ENCODE measurements at places on chromosomes 6 and 20. TPM values are rescaled to one million over a fixed set of nuclear protein-coding genes. Genes with fewer than 3 reads are reported as not detected.

DNA sequence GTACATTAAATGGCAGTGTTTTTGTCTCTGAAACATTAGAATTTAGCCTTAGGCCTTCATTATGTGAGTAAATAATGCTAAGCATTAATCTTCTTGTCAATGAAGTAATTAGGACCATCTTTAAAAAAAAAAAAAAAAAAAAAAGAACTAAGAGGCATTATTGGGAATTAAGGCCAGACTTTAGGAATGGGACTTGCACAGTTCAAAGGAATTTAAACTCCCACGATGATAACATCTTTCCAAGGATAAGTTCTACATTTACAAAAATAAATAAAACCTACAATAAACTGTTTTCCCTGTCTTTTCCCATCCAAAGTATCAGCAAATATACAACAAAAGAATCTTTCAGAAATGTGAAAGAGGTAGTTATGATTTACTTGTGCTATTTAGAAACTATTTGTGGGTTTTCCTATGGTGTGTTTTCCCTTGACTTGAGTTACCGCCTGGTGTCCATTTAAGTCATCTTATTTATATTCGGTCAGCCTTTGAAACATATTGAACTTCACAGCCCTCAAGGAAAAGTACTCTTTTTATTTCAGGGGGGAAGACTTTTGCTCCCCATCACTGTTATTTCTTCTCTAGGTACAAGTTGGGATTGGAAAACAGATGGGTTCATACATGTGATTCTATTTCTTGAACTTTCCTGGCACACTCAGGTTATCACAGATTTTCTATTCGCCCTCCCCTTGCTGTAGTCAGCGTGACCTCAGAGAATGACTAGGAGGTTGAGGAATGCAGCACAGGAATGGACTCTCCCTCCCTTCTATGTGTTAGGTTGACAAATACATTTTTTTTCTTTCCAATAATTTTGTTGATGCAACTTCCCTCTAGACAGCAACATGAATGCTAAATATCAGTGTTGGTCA, 13.6 kb downstream of the STMND1 start:
- peak; percentile 76 for DNase-seq

DNA sequence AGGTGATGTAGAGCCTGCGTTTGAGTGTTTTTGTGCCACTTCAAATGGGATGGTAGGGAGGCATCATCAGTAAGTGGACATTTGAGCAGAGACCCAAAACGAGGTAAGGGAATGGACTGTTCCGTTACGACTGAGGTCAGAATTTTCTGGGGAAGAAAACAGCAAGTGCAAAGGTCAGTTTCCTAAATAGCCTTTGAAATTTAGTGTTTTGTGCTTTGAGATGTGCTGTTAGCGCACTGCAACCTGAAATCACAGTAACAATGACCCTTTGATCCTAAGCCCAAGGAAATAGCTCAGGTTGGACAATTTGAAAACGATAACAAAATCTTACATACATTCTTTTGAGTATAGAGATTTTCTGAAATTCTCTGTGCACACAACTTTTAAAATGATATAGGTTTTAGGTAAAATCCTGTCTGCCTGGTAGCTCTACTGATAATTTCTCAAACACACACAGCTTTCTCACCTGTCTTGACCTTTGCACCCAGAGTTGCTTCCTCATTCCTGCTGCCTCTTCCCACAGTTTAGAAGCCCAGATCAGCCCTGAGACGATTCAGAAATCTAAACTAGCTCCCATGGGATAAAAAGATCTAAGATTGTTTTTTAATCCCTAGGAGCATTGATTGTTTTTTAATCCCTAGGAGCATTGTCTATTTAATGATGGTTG, 22.1 kb downstream of the DCBLD1 start:
- no peak for DNase-seq

DNA sequence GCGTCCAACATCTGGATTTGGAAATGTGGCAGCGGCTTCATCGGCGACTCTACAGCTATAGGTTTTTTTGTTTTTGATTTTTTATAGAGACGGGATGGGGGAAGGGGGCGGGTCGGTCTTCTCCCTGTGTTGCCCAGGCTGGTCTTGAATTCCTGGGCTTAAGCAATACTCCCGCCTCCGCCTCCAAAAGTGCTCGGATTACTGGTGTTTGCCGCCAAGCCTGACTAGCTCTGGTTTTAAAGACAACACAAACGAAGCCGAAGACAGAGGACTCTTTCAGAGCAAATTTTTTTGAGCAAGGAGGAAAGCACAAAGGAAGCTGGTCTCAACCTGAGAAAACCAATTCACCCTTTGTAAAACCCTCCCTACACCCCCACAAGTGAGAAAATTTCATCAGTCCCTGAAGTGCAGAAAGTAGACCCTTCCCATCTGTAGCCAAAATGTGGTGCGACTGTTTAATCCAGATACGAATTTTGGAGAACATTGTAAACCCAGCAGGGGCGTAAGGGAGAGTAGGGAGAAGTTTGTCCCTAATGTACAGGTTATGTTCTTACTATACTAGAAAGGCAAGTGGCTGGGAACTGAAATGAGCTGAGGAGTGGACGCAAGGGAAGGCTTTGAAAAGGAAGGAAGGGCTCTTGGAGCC, 185.9 kb downstream of the TRIM27 start:
- no peak for DNase-seq

- no peak for DNase-seq
These were observed 2.9 kb upstream of the CALHM5 start for GRCh38 chr6:116508527-116508926.

DNA sequence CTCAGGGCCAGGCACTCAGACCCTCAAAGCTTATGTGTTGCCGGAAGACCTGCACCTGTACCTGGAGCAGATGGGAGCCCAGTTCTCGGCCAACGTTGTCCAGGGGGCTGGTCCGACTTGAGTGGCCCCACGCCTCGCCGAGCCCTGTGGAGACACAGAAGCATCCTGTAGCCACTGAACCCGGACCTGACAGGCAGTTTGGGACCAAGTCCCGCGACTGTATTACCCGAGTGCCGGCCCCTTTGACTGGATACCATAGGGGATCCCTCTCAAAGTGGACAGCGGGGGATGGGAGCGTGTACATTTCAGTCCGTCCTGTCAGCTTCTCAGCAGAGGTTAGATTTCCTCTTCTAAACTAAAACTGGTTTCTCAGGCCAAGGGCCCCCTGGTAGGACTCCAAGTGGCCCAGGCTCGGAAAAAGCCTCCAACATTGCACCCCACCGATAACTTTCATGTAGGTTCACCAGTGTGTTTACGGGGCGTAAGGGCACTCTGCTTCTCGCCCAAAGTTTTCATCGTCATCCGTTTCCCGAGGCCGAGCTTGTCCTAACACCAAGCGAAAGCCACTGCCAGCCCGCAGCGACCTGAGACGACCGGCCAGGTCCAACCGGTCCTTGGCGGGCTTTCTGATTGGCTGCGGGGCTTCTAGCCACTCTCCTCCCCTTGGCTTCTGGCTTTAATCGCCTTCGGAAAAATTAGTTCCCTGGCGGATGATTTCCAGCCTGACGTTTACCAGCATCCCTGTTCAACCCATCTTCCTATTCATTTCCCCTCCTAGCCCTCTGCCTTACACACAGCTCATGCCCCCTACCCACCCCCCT, 10.8 kb downstream of the SIM1 start:
- no peak for DNase-seq

NKX2-2 gene
- 5.7 TPM for total RNA-seq

PPP1R16B gene
- 0.03 TPM for total RNA-seq

DNA sequence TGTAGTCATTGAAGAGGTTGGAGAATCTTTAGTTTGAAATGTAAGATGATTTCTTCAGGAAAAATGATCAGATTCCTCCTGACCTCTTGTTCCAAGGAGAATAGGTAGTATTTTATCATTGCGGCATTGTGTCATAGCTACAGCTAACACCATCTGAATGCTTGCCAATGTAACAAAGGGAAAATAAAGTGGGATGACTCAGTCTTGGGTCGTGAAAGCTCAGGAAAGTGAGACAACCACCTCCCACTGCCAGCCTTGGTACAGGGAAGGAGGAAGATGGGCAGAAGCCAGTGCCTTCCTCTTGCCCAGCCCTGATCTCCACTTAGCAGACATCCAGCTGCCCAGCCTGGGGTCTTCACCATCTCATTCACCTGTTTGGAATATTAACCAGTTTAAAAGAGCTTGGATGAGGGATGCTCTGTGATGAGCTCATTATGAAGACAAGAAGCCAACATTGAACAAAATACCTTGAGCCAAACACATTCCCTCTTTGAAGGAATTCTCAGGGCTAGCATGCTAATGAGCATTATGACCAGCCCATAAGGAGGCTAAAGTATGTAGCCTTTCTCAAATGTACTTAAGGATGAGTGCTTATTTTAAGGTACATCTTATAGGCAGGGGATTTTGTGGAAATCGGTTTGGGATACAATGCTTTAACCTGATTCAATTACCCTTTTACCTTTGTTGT, 40.0 kb upstream of the APCDD1L start:
- DNase-seq: peak; percentile 65

DNA sequence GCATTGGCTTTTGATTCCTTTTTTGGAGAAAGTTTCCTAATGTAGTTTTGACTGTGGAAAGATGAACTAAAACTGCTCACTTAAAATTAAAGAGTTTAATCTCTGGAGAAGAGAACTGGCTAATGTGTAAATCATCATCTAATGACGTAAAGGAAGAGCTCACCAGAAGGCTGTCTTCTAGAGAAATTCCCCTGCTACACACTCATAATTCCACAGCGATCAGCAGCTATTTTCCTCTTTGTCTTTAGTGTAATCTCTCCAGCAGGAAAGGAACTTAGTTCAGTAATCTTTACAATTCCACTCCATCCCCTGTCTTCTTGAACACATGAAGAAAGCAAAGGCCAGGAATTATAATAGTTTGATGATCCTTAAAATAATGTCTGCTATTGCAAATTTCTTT, 15.8 kb downstream of the SPTLC3 start:
- no peak for DNase-seq

GRCh38 chr6:79842376-79843040, 104.8 kb downstream of the ELOVL4 start:
- DNase-seq: no peak

KIFC1 gene
- total RNA-seq: 120 TPM

DNA sequence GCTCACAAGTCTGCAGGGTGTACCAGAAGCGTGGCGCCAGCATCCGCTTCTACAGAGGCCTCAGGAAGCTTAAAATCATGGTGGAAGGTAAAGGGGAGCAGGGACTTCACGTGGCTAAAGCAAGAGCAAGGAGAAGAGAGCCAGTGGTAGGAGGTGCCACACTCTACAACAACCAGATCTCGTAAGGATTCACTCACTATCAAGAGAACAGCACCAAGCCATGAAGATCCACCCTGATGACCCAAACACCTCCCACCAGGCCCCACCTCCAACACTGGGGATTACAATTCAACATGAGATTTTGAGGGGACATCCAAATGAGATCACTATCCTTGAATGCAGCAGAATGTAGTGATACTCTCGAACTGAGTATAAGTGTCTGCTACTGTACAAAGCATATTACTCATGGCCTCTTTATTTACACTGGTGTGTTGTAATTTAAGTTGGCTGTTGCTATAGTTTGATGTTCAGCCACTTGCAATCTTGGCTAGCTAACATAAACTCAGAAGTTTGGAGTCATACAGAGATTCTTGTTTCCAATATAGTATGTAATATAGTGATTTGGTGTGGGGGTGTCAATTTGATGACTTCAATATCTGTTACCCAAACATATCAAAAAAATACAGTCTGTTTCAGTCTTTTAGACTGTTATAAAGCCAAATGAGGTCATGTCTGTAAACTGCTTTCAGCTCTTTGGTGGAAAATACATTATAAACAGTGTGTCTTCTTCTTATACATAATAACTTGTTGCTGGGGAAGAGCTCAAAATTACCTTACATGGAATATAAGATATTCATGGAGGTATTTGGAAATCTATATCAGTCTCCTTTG, 39.4 kb upstream of the MYLIP start:
- DNase-seq: no peak

DNA sequence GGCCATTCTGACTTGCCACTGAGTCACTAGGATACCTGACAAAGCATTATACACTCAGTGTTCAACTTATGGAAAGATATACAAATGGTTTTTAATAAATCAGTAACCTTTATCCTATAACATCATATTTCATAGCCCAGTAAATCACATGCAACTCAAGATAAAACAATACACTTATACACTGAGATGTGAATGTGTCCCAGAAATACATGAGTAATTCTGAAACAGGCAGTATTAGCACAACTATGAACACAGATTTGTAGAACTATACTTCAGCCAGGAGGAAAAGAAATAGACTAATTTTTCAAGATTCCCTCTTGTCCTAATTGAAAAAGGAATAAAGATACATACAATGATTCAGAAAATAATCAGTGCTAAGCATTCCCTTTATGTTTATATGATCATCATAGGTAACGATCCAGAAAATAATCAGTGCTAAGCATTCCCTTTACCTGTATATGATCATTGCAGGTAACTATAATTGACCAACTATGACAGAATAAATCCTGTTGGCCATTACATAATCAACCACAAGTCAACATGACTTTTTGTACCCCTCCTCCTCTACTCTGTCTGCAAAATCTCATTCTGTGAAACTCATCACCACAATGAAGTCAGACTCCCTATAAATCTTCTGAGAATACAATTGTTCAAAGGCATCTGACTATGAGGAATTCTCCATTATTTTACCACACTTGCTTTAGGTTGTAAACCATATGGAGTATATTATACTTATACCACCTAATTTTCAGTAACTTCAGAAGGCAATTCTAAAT, 30.3 kb downstream of the HACE1 start:
- no peak for DNase-seq

- no peak for DNase-seq
These were observed 171.6 kb downstream of the MTHFD1L start for GRCh38 chr6:151036869-151037680.

FAM83C gene
- total RNA-seq: not detected

- no peak for DNase-seq
These were observed 2.0 kb downstream of the BACH2 start for GRCh38 chr6:90294614-90294988.

DNA sequence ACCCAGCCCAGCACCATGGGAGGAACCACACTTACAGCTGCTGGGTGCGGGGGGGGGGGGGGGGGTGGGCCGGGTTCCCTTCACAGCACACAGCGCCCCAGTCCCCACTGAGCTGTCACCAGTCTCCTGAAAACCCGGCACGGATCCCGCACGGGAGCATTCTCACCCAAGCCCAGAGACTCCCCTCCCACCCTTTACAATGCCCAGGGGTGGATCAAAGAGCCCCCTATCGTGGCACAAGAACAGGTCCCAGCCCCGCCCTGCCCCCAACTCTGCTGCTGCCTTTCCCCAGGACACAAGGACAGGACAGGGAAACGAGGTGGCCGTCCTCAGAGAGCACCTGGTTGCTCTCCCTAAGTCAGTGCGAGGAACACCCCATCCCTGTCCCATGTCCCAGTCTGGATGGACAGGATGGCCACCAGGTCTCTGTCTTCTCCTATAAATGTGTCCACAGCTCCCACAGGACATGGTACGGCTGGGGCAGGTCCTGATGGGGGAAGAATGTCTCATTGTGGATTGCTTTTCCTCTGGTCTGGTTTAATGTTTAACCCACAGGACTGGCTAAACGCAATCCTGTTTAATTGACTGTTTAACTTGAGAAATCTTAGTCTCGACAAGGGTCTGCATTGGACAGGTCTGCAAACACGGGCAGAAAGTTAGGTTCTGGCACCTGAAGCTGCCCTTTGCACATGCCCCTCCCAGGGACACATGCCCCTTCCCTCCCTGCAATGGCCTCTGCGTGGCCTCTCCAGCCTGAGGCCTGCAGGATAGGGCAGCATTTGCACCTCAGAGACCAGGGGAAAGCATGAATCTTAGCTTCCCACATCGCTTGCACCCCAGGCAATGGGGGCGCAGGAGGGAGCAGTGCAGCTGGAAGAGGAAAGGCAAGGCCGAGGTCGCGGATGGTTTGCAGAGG, 45.3 kb downstream of the DACT2 start:
- no peak for DNase-seq

GRCh38 chr6:4191271-4191721, 55.9 kb upstream of the ECI2 start:
- DNase-seq: no peak

Measured in SJSA1 (cell line).